Activated CD4-positive, alpha-beta T cell treated with anti-CD3 and anti-CD28 coated beads, Interleukin-2, Interleukin-6, amounts not matched to agents 100 ng/mL and 50 ng/mL, durations not matched to agents 16 hours and 8 hours (primary cell): ENCODE measurements at places on chromosomes 2 and 18.

DNA sequence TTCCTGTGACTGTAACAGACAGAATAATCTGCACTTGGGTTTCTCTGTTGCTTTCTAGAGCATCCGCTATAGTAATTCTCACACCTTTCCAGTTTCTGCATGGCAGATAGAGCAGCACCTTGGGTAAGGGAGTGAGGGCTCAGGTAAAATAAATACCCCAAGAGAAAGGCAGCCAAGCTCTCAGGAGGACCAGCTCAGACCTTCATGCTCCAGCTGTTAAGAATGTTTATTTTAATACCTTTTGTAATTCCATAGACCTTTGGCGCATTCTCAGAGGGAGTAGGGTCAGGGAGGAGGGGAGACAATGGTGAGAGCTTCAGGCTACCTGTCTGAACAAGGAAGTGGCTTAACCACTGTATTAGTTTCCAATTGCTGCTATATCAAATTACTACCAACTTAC is 16.2 kb upstream of the TMEM178A start:
- DNase-seq, result no peak

GRCh38 chr2:155178921-155179320 is 480.4 kb downstream of the KCNJ3 start:
- no peak for DNase-seq

DNA sequence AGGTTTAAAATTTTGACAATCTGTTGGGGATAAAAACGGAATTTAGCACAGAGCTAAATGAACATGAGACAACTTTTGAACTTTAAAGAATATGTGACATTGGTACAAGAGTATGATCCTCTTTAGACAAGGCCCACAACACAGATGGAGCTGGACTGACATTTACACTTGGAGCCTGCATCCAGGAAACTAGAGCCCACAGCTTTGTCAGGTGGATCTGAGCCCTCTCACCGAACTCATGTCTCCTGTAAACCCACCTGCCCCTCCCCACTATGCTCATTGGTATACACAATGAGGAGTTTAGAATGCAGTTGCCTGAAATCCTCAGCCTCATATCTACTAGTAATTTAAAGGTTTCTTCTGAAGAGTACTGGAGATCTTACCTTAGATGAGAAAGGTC is 22.1 kb upstream of the ACAA2 start:
- DNase-seq, result no peak

DNA sequence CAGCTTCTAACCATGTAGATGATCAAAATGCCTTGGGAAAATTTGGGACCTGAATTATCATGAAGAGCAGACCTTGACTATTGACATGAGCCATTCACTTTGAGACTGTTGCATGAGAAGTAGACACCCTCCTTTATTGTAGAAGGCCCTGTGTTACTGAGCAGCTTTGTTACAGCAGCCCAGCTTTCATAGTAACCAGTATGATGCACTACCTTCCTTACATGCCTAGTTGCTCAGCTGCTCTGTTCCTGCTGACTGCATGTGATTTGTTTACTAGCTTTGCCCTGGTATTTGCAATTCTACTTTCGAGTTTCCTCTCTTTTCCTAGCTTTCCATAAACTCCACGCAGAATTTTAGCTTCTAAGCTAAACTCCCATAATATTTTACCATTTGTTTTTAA is 11.2 kb upstream of the FN1 start:
- DNase-seq, result no peak

- no peak for DNase-seq
Measured at GRCh38 chr2:209277444-209277843, 146.4 kb upstream of the MAP2 start.

- no peak for DNase-seq
Measured at GRCh38 chr2:18473241-18474181, 86.9 kb downstream of the RDH14 start.
